ENCODE measurements at places on chromosomes 13 and 19. TPM values are rescaled to one million over a fixed set of nuclear protein-coding genes. Genes with fewer than 3 reads are reported as not detected.

Gene VSIG10L
- 4.4 TPM for polyA plus RNA-seq

Gene KIR3DL2
- not detected for polyA plus RNA-seq

Gene SYNE4
- 10.1 TPM for polyA plus RNA-seq

Gene CD177
- 0.40 TPM for polyA plus RNA-seq

Gene SPART
- 102 TPM for polyA plus RNA-seq

Gene VSTM1
- 0.23 TPM for polyA plus RNA-seq

Gene FREM2
- polyA plus RNA-seq: 50.5 TPM

Gene ICAM4
- polyA plus RNA-seq: not detected

Gene UBE2M
- polyA plus RNA-seq: 86.5 TPM

Gene DHDH
- polyA plus RNA-seq: 4.6 TPM

All from right renal cortex interstitium (tissue), 3 donors.